Daoy (cell line): ENCODE measurements at places on chromosomes 7 and 10. TPM values are rescaled to one million over a fixed set of nuclear protein-coding genes. Genes with fewer than 3 reads are reported as not detected.

- DNase-seq, result no peak
Observed at GRCh38 chr10:120917521-120918250, 66.5 kb downstream of the WDR11 start.

DNA sequence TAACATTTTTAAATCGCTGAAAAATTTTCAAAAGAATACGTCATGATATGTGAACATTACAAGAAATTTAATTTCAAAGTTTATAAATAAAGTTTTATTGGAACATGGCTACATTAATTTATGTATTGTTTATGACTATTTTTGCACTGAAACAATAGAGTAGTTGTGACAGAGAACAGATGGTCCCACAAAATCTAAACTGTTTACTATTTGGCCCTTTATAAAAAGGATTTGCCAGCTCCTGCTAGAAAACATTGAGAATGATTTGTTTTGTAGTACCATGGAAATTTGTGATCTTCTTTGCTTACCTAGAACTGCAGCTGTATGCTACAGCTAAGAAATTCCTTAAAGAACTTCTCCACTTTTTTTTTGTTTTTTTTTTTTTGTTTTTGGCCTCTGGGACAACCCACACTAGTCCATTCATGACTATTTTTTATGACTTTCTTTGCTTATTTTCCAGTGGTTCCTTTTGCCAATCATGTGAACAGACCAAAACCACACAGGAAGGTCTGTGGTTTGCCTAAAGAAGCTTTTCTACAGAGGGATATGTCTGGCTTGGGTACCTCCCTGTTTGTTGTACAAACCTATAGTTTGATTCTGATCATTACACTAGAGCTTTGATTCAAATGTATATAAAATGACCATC lies 55.7 kb downstream of the ST7 start:
- DNase-seq, result peak; percentile 80

DNA sequence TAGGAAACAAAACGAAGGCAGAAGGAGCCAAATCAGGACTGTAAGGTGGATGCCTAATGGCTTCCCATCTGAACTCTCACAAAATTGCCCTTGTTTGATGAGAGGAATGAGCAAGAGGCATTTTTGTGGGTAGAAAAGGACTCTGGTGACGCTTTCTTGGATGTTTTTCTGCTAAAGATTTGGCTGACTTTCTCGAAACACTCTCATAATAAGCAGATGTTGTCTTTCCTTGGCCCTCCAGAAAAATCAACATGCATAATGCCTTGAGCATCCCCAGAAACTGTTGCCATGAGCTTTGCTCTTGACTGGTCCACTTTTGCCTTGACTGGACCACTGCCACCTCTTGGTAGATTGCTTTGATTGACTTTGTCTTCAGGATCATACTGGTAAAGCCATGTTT lies 13.5 kb downstream of the PTPN12 start:
- DNase-seq, result no peak

The NXPH1 gene
- not detected in 2 replicates for total RNA-seq
